GM23338 (cell line): ENCODE measurements at places on chromosomes 6 and 20. TPM values are rescaled to one million over a fixed set of nuclear protein-coding genes. Genes with fewer than 3 reads are reported as not detected.
A peak's percentile ranks its signal among the peaks of the same experiment; 100 is the strongest.

DNA sequence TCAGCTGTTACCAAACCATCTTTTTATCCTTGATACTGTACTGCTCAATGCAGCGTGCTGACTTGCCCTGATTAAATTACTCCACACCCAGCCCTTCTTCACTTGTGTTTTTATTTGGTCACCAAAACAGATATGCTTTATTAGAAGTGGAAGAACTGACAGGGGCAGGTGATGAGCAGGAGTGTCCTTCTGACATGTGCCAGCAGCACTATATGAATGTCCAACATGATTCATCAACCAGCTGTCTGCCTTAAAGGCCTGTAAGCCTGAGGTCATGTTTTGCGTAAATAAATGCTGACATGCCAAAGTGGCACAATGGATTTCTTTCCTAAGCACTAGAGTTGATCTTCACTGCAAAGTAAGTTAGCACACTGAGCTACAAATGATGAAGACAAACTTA is 15.4 kb downstream of the POPDC3 start:
- no peak for DNase-seq

- DNase-seq: no peak
Observed at GRCh38 chr6:155441112-155441465, 14.6 kb downstream of the NOX3 start.

GRCh38 chr6:31575335-31575901 is at the start of gene TNF:
TSS of gene TNF (plus strand) at chr6:31575565. CDS start at chr6:31575742, 177 bp downstream.
- DNase-seq: no peak

DNA sequence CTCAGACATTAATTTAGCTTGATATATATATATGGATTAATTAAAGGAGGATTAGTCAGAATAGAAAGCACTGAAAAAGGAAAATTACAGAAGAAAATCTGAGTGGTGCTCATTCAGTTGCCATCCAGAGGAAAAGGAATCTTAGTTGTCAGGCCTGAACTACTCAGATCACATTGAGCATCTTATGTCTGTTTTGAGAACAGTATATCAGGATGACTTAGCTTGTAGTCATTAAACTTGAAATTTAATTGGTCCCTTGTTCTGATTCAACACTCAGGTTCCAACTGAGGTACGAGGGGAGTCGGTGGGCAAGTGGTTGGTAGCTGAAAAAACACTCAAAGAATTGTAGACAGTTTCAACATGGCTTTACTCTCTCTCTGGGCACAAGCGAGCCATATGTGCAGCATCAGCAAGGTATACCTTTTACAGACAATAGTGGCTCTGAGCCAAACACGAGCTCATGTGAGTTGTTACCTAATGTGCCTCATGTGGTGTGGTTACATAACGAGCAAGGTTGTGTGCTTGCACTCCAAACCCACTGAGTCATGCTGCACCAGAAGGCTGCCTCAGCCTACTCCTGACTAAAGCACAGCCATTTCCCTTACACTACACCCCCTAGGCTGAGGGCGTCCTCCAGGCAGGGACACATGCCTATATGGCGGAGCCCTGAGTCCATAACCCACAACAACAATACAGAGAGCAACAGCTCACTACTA is 73.0 kb upstream of the HMGN3 start:
- no peak for DNase-seq

DNA sequence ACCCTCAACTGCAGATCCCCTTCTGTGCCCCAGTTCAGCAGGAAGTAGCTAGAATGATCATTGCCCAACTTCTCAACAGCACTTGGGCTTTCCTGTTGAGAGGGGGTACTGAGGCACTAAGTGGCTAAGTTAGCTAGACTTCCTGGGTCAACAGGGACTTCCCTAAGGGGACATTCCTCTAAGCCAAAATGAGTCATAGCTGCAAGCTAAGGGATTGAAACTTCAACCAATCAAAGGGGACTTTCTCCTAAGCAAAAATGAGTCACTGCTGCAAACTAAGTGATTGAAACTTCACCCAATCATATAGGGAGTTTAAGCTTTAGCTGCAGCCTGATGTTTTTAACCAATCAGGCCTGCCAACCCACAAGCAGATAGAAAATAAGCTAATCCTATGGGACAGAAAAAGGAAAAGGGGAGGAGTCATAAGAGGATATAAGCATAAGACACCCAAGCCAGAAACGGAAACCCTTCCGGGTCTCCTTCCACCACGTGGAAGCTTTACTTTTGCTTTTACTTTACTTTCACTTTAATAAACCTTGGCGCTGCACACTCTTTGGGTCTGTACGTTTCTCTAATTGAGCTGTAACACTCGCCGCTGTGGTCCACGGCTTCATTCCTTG is 659.0 kb upstream of the HS3ST5 start:
- no peak for DNase-seq

- no peak for DNase-seq
Observed at GRCh38 chr6:144335914-144336313, 50.8 kb downstream of the UTRN start.

GRCh38 chr6:43033496-43034189 is 12.2 kb downstream of the RRP36 start:
- DNase-seq: no peak

DNA sequence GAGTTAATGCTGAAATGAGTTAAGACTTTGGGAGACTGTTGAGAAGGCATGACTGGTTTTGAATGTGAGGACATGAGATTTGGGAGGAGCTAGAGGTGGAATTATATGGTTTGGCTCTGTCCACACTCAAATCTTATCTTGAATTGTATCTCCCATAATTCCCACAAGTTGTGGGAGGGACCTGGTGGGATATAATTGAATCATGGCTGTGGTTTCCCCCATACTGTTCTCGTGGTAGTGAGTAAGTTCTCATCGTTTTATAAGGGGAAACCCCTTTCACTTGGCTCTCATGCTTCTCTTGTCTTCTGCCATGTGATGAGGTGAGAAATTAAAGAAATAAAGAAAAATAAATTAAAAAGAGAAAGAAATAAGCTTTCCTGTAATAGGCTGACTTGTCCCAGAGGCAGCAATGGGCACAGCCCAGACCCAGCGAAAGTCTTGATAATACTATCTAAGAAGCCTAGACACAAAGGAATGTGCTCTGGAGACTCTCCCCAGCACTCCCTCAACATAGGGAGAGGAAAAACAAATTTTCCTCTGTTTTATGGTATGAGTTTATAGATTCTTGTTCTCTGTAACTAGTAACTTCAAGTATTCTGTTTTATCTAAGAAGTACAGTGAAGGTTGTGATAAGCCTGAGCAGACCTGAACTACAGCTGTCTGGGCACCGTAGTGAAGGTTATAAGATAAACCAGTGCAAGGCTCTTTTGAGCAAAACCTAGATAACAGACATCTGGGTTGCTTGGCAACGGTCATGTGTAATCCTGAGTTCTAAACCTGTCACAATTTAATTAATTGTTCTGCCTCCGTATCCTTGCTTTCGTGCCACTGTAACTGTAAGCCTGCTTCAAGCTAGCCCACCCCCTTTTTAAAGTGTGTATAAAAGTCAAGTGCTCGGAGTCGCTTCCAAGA is 88.9 kb upstream of the ECI2 start:
- no peak for DNase-seq

GRCh38 chr6:305371-306206 is 13.3 kb downstream of the DUSP22 start:
- DNase-seq: no peak

- peak; percentile 80 for DNase-seq
Observed at GRCh38 chr6:127606131-127606562, 29.2 kb downstream of the C6orf58 start.

DNA sequence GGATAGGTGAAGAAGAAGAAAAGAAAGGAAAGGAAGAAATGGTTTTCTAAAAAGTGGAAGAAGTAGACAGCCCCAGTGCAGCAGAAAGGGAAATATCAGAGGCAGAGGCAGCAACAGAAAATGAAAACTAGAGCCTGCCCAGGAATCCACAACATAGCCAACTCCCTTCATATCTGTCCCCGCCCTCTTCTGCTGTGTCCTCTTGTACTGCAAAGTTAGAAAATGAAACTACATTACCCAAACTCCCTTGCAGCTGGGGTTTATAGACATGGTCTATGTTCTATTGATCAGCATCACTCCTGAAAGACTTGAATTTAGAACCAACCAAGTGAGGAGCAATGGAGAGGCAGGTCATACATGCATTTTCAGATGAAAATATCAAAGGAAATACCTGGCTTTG is 200.5 kb upstream of the PHACTR1 start:
- no peak for DNase-seq

DNA sequence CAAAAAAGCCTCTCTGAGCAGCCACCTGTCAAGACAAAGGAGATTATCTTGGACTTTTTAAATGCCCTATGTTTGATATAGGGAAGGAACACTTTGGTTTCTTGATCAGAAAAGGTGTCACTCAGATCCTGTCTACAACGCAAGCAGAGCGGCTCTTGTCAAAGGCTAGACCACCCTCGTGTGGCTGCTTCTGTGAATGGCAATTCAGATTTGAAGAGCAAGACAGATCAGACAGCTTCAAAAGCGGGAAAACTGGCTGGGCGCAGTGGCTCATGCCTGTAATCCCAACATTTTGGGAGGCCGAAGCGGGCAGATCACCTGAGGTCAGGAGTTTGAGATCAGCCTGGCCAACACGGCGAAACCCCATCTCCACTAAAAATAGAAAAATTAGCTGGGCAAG is 10.1 kb upstream of the NXT1 start:
- DNase-seq: peak; percentile 80

GRCh38 chr6:21360336-21360735 is 233.2 kb upstream of the SOX4 start:
- DNase-seq: no peak

DNA sequence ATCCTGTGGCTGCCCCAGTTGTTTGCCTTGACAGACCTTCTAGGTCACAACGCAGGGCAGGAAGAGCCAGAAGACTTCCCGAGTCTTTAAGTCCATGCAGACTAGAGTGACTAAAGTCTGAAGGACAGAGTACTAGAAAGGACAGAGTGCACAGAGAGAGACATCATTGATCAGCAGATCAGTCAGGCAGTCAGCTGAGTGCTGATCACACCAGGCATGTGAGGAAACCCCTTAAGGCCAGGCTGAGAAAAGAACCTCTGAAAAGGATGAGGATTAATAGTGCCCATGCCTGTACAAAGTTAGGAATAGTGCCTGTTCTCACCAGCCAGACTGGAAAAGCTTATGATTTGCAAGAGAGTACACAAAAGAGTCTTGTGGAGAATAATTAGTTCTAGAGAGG is 91.3 kb downstream of the CFAP61 start:
- no peak for DNase-seq

DNA sequence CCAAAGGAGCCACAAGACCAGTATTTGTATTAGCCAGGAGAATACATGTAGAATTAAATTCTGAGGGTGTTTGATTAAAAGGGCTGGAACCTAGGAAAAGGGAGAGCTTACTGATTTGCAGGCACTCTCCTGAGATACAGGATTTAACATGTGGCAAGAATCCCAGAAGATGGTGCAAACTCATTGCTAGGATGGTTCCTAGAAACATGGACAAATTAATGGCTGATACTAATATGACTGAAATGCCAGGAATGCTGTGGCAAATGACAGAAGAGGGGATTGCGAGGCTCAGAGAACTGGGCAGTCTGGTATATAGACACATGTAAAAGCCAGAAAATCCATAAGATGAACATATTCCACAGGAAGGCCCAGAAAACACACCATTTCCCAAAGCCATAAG is 118.1 kb downstream of the RWDD2A start:
- DNase-seq: no peak

- DNase-seq: no peak
Observed at GRCh38 chr6:33786736-33787135, 2.2 kb downstream of the LEMD2 start.

DNA sequence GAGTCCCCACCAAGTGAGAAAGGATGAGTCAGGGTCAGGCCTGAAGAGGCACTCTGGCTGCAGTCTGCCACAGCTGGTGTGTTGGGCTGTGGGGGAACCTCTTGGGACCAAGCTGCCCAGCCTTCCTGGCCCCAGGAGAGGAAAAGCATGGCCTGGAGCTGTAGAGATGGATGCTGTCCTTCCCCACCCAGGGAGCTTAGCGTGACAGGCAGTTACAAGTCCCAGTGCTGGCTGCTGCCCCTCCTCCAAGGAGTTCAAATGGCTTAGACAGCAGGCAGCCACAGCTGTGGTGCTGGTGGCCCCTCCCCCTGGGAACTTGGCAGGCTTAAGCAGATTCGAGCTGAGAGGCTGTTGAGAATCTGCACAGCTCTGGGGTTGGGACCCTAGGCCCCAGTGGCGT is 253.2 kb downstream of the PLCB1 start:
- DNase-seq: peak; percentile 30

DNA sequence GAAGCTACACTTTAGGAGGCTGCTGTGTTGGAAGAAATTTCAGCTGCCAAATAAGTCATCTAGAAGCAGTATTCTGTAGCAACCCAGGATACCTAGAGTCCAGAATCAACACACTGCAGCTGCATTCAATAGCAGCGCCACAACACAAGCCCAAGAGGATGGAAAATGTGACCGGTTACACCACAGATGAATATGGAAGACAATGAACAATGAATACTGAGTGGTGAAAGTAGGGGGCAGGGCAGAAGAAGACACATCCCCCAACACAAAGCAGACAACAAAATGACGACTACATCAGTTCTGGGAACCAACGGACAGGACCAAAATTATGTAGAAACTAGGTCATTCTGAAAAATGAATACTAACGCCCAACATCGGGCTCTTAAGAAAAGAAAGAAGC is 38.2 kb downstream of the KIF6 start:
- DNase-seq: no peak

- peak; percentile 66 for DNase-seq
Observed at GRCh38 chr6:162907876-162908481, 180.2 kb downstream of the PACRG start.

DNA sequence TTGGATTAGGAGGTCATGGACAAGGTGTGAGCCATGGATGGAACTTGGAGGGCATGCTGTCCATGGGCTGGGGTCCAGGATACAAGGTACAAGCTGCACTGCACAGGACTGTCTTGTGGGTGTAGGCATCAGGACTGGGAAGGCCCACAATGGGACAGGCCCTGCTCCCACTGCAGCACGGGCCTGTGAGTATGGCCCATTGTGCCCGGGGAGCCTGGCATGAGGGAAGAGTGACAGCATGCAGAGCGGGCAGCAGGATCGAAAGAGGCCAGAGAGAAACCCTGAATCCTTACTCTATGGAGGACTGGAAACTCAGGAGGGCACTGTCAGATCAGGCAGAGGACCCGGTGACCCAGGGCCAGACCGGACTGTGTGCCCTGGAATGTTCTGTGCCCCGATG is 211.3 kb downstream of the PREX1 start:
- no peak for DNase-seq

- no peak for DNase-seq
Observed at GRCh38 chr6:28764014-28764723, 159.6 kb downstream of the TRIM27 start.

GRCh38 chr6:69784595-69785377 is 12.0 kb downstream of the LMBRD1 start:
- DNase-seq: no peak

GRCh38 chr20:59985864-59986263 is 27.6 kb downstream of the CDH26 start:
- DNase-seq: peak; percentile 30

Gene IYD
- total RNA-seq: not detected in 2 replicates

Gene ABHD16B
- not detected in 2 replicates for total RNA-seq

Gene TXLNB
- 0.23 and 0.28 TPM in 2 replicates for total RNA-seq

Gene CALHM4
- not detected in 2 replicates for total RNA-seq

Gene TMEM200A
- total RNA-seq: 22.7 and 24.8 TPM in 2 replicates

Gene PDE10A
- 2.0 and 3.9 TPM in 2 replicates for total RNA-seq

Gene SLC22A2
- total RNA-seq: 0.35 and 1.1 TPM in 2 replicates

Gene BPI
- total RNA-seq: not detected in 2 replicates

Gene DNAH8
- total RNA-seq: not detected in 2 replicates

Gene PCK1
- not detected in 2 replicates for total RNA-seq
